T follicular helper cell (primary cell): ENCODE measurements at places on chromosomes 13 and 19.

- DNase-seq, result no peak
These were observed 36.4 kb upstream of the IGSF23 start for GRCh38 chr19:44576843-44577565.

DNA sequence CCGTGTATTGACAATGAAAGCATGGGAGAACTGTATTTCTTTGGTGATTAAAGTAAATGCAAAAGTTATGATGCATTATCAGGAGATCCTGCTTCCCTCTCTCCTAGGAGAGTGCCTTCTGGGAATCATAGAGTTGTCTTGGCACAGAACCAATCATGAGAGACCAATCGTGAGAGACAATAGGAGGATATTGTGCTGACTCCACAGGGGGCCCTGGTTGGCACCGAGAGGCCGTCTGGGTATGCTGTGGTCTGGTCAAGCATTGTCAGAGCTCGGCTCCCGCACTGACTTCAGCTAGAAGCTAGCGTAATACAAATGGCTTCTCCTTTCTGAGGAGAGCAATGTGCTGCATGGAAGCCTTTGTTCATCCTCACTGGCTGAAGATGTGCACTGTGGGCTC is 131.5 kb upstream of the GJB6 start:
- DNase-seq, result no peak

DNA sequence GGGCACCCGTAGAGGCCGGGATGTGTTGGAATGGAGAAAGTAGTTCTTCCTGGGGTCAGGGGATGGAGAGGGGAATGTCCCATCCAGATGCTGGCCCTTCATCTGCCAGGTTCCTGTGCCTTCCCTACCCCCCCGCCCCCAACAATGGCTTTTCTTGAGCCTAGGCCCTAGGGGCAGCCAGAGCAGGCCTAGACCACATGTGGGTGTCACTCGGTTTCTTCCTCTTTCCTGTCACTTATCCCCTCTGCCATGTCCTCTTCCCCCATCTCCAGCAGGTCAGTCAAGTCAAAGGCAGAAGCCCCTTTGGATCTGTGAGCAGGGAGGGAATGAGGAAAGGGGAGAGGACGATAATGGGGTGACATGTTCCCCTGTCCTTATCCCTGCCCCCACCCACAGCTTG is 36.4 kb downstream of the LYL1 start:
- no peak for DNase-seq

DNA sequence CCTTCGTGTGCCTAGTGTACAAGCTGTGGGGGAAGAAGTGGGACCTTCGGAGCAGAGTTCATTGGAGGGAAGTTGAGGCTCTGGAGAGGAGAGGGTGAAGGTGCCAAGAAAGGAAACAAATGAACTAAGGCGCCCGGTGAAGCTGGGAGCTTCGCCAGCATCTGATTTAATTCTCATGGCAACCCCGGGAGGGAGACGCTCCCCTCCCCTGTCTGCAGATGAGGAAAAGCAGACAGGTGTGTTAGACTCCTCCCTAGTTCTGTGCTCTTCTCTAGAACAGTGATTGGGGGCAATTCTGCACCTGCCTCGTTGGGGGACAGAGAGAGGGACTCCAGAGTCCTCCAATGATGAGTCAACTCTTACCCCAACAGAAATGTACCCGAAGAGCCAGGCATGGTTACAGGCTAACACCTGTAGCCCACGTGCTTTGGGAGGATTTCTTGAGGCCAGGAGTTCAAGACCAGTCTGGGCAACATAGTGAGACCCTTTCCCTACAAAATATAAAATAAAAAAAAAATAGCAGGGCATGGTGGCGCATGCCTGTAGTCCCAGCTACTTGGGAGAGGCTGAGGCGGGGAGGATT is 4.2 kb downstream of the SSC5D start:
- DNase-seq, result no peak

DNA sequence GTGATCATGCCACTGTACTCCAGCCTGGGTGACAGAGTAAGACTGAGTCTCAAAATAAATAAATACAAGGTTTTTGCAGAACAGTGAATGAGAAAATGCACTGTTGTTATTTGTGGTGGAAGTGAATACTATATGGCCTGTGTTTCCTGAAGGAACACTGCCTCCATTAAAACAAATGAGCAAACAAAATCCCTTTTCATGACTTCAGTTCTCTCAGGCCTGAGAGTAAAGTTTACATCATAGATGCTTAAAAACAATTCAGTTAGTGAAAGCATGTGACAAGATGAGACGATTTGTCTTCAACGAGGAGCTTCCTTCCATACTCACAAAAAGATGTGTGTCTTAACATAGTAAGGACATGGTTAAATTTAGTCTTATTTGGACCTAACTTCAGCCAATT is 14.4 kb downstream of the SPINT2 start:
- DNase-seq, result no peak

GRCh38 chr19:4524808-4525562 is 6.7 kb upstream of the PLIN4 start:
- DNase-seq, result peak; percentile 58

DNA sequence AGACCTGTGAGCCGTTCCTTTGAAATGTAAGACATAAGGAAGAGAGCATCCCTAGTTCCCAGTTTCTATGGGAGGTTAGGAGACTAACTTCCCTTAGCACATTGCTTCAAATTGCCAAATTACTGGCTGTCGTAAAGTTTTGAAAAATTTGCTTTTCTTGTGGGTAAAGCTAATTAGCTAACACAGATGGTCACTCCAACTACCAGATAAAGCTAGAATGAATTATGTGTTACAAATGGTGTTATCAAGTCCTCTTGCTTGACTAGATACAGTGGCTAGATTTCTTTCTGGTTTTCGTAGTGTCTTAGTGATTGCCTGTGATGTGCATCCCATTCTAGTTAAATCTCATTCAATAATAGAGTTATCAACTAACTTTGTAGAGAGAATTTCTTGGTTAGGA is 416.6 kb upstream of the ATXN8OS start:
- DNase-seq, result no peak

DNA sequence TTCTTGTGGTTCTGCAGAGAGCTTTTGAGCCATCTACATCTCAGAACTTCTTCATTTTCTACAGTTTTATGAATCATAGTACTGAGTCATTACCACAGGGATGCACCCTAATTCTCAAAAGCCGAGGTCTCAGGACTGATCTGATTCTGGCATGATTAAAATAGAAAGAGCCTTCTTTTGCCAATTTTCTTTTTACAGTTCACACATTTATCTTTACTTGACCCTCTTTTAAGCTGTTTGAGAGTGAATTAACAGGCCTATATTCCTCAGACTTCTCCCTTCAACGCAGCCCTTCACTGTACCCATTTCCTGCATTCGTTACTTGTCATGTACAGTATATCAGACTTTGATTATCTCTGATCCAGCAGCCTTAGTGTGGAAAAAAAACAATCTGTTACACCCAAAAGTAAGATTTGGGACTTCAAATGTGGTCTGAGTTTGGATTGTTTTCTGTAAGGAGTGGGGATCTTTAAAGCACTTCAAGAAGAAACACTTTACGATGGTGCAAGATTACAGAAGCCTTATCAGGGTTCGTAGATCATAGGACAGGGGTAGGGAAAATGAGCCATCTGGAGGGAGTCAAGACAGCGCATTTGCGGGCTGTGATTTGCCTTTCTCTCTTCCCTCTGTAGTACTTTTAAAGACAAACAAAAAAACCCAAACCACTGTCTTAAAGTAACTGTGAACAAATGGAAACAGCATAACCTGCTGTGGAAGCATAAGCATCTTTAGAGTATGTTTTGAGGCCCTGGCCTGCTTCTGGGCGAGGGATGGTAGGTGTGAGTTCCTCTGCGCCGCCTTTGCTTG is 15.3 kb upstream of the GPR183 start:
- no peak for DNase-seq

GRCh38 chr13:76820759-76821158 is 65.4 kb downstream of the KCTD12 start:
- no peak for DNase-seq

GRCh38 chr19:30512176-30513081 is 140.2 kb downstream of the ZNF536 start:
- no peak for DNase-seq

DNA sequence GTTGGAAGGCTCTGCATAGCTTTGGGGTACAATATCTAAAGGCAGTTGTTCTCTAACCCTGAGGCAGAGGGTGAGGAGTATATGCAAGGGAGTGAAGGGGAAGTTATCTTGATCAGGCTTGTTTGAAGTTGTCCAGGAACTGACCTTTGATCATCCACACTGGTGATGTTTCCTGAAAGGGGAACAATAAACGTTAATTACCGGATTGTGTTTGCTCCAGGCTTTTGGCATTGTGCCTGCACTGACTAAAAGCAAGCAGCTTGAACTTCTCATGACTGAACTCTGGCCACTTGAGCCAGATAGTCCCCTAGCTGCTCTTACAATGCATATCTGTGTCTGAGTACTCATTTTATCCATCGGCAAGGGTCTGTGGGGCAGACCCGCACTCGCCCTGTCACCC is 27.0 kb upstream of the ZNF726 start:
- DNase-seq, result no peak

- no peak for DNase-seq
These were observed 57.7 kb upstream of the ZDHHC20 start for GRCh38 chr13:21516805-21517204.

GRCh38 chr13:101155920-101156319 is 260.4 kb downstream of the NALCN start:
- no peak for DNase-seq

GRCh38 chr13:36360903-36361302 is 14.7 kb upstream of the SPART start:
- no peak for DNase-seq

DNA sequence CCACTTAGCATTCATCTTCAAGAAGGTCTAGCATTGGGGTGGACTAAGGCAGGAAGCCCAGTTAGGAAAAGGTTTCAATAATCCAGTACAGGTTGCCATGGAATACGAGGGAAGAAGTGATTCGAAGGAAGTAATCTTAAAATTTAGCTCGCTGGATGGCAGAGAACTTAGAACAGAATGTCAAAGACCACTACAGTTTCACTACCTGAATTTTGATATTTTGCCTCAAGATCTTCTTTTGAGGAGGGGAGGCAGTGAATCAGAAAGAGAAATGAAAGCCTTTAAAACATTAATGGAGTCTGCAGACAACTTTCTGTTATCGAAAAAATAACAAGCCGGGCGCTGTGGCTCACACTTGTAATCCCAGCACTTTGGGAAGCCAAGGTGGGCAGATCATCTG is 7.0 kb upstream of the RAB8A start:
- DNase-seq, result no peak

GRCh38 chr13:94173312-94173854 is 306.1 kb downstream of the DCT start:
- DNase-seq, result no peak

- DNase-seq, result no peak
These were observed 656.6 kb downstream of the TBC1D4 start for GRCh38 chr13:74825152-74825937.

DNA sequence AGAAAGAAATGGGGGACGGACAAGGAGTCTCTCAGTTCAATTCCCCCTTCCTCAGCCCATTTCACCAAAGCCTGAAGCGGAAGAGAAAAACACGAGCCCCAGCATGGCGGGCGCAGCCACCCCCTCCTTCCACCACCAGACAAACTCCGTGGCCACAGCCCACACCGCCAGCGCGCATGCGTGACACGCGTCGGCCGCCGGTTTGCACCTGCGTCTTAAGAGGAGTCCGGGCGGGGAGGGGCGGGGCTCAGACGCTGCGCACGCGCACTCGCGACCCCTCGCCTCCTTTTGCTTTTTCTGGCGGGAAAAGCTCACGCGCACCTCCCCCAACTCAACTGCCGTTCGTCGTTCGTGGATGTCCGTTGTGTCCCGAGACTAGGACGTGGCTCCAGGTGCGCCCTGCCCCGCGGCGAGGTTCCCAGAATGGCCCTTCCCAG is at the start of gene KASH5:
TSS of gene KASH5 (plus strand) at position 314 of the 437 bp plus-strand sequence. CDS start 2,635 bp downstream, outside the sequence.
- DNase-seq, result peak; percentile 69

DNA sequence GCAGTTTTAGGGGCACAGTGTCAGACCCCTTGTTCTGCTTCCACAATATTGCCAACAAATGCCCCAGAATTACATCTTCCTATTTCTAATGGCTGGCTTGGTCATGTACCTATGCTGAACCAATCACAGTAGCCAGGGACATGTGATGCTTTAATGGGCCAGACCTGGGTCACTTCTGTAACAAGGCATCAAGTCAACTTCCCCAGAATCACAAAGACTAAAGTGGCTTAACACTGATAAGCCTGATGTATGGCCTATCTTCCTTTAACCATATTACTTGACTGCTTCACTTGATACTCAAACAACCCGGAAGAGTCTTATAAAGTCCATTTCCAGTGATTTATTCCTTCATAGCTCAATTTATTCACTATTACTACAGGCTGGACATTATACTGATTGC is 19.6 kb downstream of the LNX2 start:
- DNase-seq, result no peak

GRCh38 chr19:29105629-29106292 is 107.2 kb downstream of the UQCRFS1 start:
- no peak for DNase-seq

GRCh38 chr13:44407891-44408290 is 34.3 kb downstream of the SERP2 start:
- no peak for DNase-seq

GRCh38 chr13:28318496-28318895 is 176.4 kb downstream of the FLT1 start:
- DNase-seq, result no peak

- DNase-seq, result no peak
These were observed 11.6 kb downstream of the IGFL2 start for GRCh38 chr19:46159418-46160232.

DNA sequence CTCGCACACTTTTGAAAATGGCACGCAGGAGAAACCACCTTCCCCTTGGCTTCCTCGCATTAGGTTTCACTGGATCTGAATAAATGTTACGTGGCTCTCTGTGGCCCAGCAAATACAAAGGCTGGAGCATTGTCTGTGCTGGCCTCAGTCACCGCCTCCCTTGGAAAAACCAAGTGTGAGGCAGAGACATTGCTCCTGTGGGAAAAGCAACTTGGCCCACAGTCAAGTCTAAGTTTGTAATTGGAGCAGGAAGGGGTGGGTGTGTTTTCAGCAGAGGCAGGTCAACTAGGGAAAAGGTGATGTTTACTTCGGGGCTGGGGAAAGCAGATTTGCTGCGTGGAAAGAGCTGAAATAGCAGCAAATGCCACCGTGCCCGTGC is 101.6 kb downstream of the IRS2 start:
- no peak for DNase-seq

- DNase-seq, result no peak
These were observed 76.1 kb downstream of the KDM4B start for GRCh38 chr19:5045029-5045428.

DNA sequence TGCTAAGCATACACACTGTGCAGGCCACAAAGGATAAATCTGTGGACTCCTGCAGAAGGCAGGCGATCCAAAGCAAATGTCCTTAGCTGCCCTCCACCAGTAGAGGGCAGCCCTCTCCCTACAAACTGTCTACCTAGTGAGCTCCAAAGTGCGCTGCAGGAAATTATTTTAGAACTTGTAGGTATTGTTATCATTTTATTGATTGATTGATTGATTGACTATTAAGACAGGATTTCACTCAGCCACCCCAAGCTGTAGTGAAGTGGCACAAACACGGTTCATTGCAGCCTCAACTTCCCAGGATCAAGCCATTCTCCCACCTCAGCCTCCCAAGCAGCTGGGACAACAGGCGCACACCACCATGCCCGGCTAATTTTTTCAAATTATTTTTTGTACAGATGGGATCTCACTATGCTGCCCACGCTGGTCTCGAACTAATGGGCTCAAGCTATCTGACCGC is 37.3 kb downstream of the RNF6 start:
- peak; percentile 68 for DNase-seq

- DNase-seq, result no peak
These were observed 14.5 kb downstream of the NKPD1 start for GRCh38 chr19:45146251-45146650.
